Spleen (tissue), 13 donors: ENCODE measurements at places on chromosomes 11 and 22.
A peak's percentile ranks its signal among the peaks of the same experiment; 100 is the strongest.

DNA sequence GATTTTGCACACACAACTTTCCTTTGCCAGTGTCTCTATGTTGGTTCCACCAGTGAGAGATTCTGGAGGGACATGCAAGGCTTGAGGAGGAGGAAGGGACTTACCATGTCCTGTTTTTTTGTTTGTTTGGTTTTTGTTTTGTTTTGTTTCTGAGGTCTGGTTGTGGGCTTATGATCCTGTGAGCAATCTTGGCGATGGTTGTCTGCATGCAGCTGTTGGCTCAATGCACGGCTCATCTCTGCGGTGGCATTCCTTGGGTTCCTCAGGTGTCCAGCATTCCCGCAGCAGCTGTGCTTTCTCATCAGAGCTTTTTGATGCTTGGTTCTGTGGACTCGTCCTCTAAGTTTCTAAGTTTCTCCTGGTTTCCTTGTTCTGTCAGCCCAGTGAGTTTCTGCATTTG is 4.8 kb upstream of the NNMT start:
- peak overlapping the region; percentile 25 for H3K4me3 ChIP-seq
- H3K27ac ChIP-seq: peak overlapping the region; percentile 83
- H3K27me3 ChIP-seq: no peaks in the 10 kb centered on the region
- H3K36me3 ChIP-seq: no peaks in the 10 kb centered on the region
- H3K4me1 ChIP-seq: peaks cover 12% of the 10 kb centered on the region
- no peak for DNase-seq

DNA sequence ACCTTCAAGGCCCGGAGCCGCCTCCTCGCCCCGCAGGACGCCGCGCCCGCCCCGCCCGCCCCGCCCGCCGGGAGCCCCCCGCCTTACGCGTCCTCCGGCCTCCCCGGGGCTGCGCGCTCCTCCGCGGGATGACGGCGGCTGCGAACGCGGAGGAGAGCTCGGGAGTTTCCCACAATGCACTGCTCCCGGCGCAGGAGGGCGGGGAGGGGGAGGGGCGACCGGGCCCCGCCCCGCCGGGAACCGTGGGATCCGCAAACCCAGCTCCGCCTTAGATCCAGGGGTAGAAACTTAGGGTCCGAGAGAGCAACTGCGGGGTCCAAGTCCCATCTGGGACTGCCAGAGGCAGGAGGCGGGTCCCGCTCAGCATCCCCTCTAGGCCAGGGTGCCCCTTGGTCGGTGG is at the start of gene CEND1:
Gene CEND1, minus strand, starts transcription at position 148 of the 400 bp plus-strand sequence. CDS start 1,514 bp downstream, outside the sequence.
- no peaks in the 10 kb centered on the region for H3K27me3 ChIP-seq
- H3K36me3 ChIP-seq: peaks cover 42% of the 10 kb centered on the region
- DNase-seq: no peak
- H3K4me3 ChIP-seq: no peak within 1 kb of the TSS
- peaks cover 22% of the 10 kb centered on the region for H3K4me1 ChIP-seq

DNA sequence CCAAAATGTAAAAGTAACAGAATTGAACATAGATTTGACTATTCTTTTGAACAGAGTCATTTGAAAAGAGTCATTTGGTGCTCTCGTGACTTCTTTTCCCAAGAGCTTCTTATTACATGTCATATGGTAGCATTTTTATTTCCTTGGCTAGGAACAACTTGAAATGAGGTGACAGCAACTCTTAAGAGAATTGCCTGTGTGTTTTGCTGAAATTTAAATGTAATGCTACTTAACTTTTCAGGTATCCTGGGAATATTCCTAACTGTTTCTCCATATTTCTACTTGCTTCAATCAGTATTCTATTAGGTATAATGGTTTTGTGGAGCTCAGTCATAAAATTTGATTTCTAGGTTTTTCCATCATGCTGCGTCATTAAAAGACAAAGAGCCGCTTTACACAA is 700.7 kb downstream of the LUZP2 start:
- H3K27ac ChIP-seq: no peak overlapping the region
- no peaks in the 10 kb centered on the region for H3K4me1 ChIP-seq

- no peaks in the 10 kb centered on the region for H3K27me3 ChIP-seq
- H3K36me3 ChIP-seq: no peaks in the 10 kb centered on the region
- DNase-seq: no peak
- H3K27ac ChIP-seq: no peak within 1 kb of the TSS
- H3K4me1 ChIP-seq: no peaks in the 10 kb centered on the region
- H3K4me3 ChIP-seq: no peak within 1 kb of the TSS
Measured at GRCh38 chr11:60492488-60493009, at the start of gene MS4A12. Gene MS4A12, plus strand, starts transcription at chr11:60492778. Its CDS starts 4,541 bp downstream, at chr11:60497319.

DNA sequence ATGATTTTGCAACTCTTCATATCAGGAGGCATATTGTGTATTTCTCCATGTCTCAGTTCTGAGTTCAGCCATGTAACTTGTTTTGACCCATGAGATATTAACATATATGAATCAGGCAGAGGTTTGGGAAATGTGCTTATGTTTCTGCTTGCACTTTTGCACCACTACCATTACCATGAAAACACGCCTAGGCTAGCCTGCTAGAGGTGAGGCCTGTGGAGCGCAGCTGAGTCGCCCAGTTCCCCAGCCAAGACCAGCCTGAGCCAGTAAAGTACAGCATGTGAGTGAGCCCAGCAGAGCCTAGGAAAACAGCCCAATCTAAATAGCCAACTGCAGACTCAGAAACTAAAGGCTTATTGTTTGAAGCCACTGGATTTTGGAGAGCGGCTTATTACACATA is 18.4 kb upstream of the MYOD1 start:
- no peak overlapping the region for H3K4me3 ChIP-seq
- no peaks in the 10 kb centered on the region for H3K4me1 ChIP-seq

GRCh38 chr11:117840881-117841550 is 16.5 kb upstream of the FXYD2 start:
- H3K27me3 ChIP-seq: no peaks in the 10 kb centered on the region
- DNase-seq: no peak
- H3K27ac ChIP-seq: no peak overlapping the region
- H3K4me1 ChIP-seq: peaks cover 17% of the 10 kb centered on the region
- peaks cover 41% of the 10 kb centered on the region for H3K36me3 ChIP-seq
- no peak overlapping the region for H3K4me3 ChIP-seq

- H3K4me1 ChIP-seq: no peaks in the 10 kb centered on the region
- no peak for DNase-seq
- no peaks in the 10 kb centered on the region for H3K27me3 ChIP-seq
Measured at GRCh38 chr11:26623076-26623659, 51.1 kb upstream of the MUC15 start.
